Brain (organoid and tissue), 16 donors: ENCODE measurements at places on chromosomes 7 and 10. TPM values are rescaled to one million over a fixed set of nuclear protein-coding genes. Genes with fewer than 3 reads are reported as not detected.

Gene GARS1
- polyA plus RNA-seq: 124 TPM

- DNase-seq: no peak
These were observed 10.7 kb upstream of the AKR1B1 start for GRCh38 chr7:134469622-134470021.

DNA sequence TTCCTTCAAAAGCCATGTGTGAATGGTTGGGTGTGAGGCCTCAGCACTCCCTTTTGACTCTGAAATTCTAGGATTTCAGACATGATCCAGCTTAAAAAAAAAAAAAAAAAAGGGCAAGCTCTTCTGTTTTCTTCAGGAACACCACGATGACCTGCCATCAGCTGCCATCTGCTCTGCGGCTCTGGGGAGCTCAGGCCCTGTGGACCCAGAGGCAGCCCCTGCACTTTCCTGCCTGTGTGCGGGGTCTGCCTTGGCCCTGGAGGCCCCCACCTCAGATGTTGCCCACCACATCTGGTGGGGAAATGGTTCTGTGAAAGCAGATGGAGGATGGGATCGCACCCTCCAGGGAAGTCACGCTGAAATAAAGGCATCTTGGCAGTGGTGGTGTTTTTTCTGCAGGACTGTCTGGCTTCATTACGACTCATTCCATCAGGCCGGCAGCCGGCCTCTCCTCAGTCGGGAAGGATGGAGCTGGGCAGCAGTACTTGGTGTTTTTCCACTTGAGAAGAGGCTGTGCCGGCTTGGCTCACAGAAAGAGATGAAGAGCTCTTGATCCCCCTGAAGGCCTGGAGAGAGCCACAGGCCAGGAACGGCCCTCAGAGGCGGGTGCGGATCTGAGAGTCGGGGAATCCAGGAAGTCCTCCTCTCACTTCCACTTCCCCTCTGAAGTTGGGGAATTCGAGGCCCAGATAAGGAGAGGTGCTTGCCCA lies 66.1 kb upstream of the AQP1 start:
- peak; percentile 63 for DNase-seq

- no peak for DNase-seq
These were observed 166.2 kb downstream of the CHCHD3 start for GRCh38 chr7:132915647-132916046.

GRCh38 chr10:215444-215843 lies 80.2 kb downstream of the ZMYND11 start:
- DNase-seq: no peak

DNA sequence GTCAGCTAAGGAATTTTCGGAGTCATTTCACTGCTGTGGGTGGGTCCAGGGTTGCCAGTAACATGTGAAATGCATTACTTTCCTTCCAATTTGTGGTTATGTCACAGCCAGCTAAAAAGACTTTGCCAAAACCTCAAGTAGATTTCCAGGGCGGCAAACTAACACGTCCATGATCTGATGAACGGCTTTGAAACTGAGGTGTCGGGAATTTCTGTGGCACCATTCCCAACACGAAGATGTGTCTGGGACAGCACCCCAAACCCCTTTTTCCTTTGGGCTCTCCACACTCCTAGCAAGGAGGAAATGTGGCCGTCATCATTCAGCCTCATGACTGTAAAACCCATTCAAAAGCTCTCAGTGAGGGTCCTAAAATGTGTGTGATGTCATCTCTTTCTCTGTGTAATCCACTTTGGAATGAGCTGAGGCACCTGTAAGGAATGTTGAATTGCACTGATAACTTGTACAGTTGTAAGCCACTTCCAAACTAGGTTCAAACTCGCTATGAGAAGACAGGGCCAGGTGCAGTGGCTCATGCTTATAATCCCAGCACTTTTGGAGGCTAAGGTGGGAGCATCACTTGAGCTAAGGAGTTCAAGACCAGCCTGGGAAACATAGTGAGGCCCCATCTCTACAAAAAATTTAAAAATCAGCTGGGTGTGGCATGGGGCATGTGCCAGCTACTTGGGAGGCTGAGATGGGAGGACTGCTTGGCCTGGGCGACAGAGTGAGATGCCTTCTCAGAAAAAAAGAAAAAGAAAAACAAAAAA lies 146.1 kb upstream of the FRMD4A start:
- no peak for DNase-seq
